ENCODE measurements at places on chromosomes 4 and X. TPM values are rescaled to one million over a fixed set of nuclear protein-coding genes. Genes with fewer than 3 reads are reported as not detected.

Gene GC
- total RNA-seq, result not detected

Gene ADGRA3
- 20.4 TPM for total RNA-seq

Gene PDGFRA
- 10.9 TPM for total RNA-seq

Gene TMPRSS11F
- total RNA-seq, result 49.6 TPM

Gene AMBN
- total RNA-seq, result not detected

- H3K27me3 ChIP-seq, result no peaks in the 10 kb centered on the region
- DNase-seq, result no peak
- no peaks in the 10 kb centered on the region for H3K36me3 ChIP-seq
- no peak overlapping the region for H3K27ac ChIP-seq
- H3K4me3 ChIP-seq, result no peak overlapping the region
Measured at GRCh38 chr4:14772388-14772787, 229.9 kb upstream of the CPEB2 start.

DNA sequence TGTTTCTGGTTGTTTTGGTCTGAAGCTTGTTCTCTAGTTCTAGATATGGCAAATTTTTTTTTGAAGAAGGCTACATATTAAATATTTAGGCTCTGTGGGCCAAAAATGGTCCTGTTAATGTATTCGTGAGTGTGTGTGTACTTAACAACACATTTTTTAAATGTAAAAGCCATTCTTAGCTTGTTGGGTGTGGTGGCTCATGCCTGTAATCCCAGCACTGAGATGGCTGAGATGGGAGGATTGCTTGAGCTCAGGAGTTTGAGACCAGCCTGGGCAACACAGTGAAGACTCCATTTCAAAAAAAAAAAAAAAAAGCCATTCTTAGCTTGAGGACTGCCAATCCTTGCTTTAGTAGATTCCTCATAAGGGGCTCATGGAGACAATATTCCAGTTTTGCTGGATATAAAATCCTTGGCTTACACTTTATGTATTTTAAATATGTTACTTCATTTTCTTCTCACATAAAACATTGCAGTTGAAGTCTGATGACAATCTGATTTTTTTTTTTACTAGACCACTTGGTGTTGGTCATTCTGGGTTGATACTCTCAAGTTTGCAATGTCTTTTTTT is 23.4 kb downstream of the NOCT start:
- no peak overlapping the region for H3K27ac ChIP-seq
- H3K27me3 ChIP-seq, result no peaks in the 10 kb centered on the region
- no peak for DNase-seq
- peaks cover 33% of the 10 kb centered on the region for H3K36me3 ChIP-seq
- no peak overlapping the region for H3K4me3 ChIP-seq

DNA sequence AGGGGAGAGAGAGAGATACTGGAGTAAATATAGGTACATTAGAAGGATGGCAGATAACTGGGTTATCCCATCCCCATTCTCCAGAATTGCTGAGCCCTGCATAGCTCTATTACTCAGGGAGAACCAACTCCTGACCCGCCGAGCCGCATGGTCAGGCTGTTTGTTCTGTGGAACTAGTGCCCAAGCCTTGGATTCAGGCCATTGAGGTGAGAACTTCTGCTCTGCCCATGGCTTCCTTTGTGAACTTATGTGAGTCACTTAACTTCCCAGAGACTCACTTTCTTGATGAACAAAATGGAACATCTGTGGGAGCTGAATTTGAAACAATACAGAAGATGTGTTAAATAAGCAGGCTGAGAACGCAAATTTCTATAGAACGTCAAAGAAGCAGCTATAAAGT is 54.2 kb downstream of the SPATA18 start:
- no peak for DNase-seq
- no peaks in the 10 kb centered on the region for H3K27me3 ChIP-seq
- H3K4me1 ChIP-seq, result no peaks in the 10 kb centered on the region
- no peak overlapping the region for H3K27ac ChIP-seq

GRCh38 chr4:44848466-44848865 is 122.1 kb upstream of the GNPDA2 start:
- no peaks in the 10 kb centered on the region for H3K4me1 ChIP-seq
- H3K4me3 ChIP-seq, result no peak overlapping the region
- no peak for DNase-seq
- no peaks in the 10 kb centered on the region for H3K36me3 ChIP-seq
- H3K27me3 ChIP-seq, result no peaks in the 10 kb centered on the region

DNA sequence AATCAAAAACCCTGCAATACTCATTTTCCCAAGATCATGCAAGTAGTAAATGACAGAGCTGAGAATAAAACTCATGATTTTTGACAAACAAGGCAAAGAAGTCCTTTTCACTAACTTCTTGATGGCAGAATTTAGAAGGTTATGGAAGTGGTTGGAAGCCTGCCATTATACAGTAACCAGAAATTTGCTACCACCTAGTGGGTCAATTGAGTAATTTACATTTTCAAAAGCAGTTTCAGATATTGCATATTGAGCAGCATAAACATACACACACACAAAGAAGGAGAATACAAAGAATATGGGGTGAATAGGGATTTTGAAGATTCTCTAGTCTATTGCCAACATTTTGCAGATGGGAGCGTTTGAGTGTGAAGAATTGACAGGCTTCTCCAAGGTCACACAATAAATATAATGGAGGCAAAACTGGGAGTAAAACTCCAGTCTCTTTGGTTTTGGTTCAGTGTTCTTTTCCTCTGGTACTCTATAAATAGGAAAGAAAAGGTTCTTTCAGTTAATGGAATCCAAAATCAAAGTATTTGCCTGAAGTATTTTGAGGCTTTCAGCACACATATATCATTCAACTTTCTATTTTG is 70.2 kb downstream of the GC start:
- no peaks in the 10 kb centered on the region for H3K4me1 ChIP-seq
- no peak overlapping the region for H3K27ac ChIP-seq
- H3K36me3 ChIP-seq, result no peaks in the 10 kb centered on the region
- DNase-seq, result no peak
- H3K27me3 ChIP-seq, result no peaks in the 10 kb centered on the region
